ENCODE measurements at places on chromosomes 6 and 20.

DNA sequence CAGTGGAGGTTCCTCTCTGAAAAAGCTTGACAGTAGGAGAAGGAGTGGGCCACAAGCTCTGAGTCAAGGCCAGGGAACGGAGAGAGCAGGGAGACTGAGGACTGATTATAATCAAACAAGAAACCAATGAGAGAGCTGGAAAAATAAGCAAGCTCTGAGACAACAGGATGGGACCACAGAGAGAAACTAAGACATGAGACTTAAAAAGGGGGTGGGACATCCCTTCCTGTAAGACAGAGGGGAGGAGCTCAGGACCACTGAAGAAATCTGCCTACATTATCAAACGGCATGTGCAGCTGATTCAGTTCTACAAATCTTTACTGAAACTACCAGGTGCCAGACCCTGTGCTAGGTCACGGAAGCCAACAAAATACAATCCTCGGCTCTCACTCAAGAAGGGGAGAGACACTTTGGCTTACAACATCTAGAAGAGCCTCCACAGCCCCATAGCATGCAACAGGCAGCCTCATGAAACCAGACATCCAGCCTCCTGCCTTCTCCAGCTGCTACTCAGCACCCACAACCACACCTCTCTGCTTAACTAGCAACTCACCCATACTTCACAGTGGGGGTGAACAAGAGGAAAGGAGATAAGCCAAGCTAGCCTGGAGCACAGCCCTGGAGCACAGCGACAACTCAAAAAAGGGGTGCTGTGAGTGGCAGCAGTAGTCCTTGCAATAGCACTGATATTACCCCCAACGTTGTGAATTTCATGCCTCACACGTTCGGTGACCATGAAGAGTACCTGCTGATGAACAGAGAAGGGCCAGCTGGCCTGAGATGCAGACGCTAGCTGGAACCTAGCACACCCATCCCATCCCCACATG lies 39.1 kb upstream of the ANKRD60 start:
- no peak for DNase-seq

DNA sequence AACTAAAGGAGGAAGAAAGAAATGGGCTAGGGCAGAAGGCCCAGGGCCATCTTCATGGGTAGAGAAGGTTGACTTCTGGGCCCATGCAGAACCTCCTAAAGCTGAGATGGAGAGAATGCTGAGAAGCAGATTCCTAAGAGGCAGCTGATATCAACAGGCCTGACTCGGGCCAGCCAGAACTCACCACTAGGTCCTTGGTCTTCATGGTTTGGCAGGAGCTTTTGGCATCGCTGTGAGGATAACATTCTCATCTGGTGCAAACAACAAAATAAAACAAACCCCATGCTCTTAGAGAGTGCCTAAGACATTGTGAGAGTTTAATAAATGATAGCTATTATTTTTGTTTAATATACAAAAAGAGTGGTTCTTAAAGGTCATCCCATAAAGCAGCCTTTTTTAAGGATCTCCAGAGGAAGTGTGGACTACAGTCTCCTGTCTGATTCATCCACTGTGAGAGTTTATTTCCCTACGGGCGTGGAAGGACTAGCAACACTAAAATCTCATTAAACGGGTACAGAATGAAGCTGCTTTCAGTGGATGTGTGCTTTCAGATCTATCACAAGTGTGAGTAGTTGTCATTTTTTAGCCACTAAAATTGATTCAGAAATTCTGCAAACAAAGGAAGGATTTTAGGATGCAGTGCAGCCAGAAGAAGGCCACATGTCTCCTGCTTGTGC lies 160.0 kb downstream of the PLCB4 start:
- DNase-seq = no peak

DNA sequence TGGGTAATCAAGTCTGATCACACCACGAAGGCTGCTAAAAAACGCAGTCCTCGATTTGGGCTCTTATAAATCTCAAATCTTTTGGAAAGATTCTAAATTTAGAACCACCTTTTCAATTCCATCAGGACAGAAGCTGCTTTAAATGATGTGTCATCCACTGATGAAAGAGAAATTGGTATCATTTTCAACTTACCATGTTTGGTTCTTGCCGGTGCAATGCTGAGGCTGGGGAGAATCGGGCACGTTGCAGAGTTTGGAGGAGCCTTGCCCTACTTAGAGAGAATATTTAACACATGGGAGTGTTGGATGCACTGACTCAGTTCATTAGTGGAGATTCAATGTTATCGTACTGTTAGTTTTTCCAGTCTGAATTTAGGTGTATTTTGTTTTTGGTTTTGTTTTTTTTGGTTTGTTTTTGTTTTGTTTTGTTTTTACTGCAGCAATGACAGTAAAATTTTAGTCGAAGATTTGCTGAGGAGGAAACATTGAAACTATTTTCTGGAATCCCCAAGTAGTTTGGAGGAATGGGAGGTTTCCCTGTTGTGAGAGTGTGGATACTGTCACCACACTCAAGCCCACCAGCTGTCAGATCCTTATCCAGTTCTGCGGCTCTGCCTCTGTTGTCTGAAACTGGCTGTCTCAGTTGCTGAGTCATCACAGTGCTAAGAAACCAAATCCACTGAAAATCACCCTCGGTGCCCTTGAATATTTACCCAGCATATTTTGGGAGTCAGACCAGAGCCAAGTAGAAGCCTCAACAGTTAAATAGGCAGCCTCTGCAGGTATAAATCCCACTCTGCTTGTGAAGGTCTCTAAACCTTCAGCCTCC lies 497.0 kb downstream of the BTBD3 start:
- DNase-seq = no peak

- no peak for DNase-seq
These were observed 31.3 kb downstream of the TTI1 start for GRCh38 chr20:38001981-38002380.

DNA sequence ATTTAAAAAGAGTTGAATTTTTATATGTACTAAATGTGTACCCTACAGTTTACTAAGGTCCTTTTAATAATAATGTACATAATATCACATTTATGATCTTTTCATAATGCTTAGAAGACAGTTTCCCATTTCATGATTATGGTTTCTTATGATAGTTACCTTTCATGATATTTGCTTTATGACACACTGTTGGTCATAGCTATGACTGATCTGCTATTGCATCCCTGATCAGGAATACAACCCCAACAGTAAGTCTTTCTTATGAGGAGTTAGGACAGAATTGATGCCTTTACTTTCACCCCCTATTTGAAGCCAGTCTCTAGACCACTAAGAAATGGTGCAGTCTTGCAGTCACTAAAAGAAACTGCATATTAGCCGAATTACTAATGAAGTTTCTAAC lies 31.0 kb downstream of the LCA5 start:
- DNase-seq = no peak

- no peak for DNase-seq
These were observed 404.3 kb downstream of the CDH26 start for GRCh38 chr20:60362531-60362930.

DNA sequence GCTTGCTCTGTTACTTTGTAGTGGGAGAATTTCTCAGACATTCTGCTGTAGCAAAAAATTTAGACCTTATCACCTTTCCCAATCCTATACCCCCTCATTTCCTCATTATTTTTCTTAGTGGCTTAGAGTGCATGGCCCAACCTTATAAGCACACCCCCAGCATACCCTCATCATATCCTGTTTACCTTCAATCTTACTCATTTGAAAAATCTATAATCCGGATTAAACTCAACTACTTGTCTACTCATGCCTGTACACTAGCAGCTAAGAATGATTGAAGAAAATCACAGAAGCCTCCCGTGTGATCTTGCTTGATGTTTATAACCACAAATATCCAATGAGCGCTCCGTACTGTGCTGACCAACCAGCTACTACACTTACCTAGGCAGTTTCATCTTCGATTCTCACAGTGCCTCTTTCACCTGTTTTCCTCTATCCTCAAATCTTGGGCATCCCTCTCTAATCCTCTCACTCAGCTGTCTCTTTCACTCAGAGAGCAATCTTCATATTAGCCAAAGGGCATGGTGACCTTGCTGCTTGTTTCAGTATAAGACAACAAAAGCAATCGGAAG lies 36.6 kb downstream of the AIG1 start:
- DNase-seq = no peak

GRCh38 chr6:89830170-89830809 lies 610 bp downstream of the CASP8AP2 start:
- DNase-seq = no peak

- no peak for DNase-seq
These were observed 6.2 kb downstream of the LMBRD1 start for GRCh38 chr6:69790629-69791028.

DNA sequence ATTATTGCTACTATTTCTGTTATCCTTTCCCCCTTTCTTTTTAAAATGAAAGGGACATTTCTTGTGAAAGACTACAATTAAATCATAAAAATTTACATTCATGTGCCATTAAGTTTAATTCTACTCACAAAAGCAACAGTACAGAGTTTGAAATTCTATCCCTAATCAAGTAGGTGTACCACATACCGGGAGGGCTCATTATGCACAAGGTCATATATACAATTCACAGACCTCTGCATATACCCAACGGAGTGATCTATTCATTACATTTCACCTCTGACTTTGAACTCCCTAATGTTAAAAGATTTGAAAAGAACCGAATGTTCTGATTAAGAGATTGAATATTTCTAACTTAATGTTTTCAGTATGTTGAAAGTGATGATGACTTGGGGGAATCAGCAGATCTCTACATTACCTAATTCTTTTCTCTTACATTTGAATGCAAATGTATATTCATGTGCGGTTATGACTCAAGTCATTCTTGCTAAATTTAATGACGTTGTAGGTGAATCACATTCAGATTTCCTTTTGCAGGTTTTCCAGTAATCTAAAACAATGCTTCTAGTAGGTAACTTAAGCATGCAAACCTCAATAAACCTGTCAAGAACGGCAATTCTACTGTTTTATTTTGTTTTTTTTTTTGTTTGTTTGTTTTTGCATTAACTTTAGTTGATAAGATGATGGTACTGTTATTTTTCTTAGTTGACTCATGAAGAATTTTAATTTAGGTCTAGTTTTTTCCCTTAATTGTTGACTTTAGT lies 7.3 kb downstream of the EYA4 start:
- no peak for DNase-seq

GRCh38 chr6:135149376-135149775 lies 31.7 kb upstream of the MYB start:
- DNase-seq = no peak

DNA sequence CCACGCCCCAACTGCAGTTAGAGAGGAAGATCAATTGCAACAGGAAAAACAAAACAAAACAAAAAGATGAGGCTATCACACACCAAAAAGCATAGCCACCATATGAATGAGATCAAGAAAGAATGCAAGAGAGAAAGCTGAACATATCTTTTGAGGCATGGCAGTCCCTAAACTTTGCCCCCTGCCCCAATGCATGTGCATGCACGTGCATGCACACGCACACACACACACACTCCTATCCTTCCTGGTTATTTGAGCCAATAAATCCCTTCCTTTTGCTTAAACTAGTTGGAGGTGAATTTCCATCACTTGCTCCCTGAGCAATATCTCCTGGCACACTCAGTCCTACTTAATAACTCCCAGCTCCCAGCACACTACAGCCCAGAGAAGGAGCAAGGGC lies 48.6 kb upstream of the FOXP4 start:
- DNase-seq = no peak

DNA sequence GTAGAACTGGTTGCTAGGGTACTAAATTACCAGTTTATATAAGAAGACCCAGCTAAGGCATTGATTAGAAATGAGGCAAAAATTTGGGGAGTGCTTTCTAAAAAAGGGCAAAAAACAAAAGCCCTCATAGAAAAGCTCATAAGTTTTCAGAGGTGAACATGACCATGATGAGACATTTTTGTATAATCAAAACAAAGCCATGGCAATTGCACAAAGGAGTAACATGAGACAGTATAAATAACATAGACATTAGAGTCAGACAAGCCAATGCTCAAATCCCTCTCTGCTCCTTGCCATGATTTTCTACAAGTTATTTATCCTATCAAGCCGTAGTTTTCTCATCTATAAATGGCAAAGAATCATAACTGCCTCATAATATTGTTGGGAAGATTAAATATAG lies 112.2 kb upstream of the ADTRP start:
- no peak for DNase-seq

DNA sequence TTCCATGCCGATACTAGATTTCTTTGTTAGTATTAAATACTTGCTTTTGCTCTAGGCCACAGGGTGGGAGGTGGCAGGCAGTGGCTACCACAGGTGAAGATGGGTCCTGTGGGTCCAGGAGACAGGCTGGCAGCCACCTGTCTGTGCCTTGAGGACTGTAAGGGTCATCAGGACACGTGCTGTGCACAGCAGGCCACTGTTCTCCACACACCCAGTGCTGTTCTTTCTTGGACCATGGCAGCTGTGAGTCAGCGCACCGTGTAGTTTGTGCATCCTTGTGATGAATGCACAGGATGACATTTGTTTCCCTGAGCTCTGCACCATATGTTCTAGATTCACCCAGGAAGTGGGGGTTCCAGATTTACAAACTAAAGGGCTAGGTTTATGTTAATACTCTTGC lies 317.0 kb downstream of the ZFAND3 start:
- no peak for DNase-seq

DNA sequence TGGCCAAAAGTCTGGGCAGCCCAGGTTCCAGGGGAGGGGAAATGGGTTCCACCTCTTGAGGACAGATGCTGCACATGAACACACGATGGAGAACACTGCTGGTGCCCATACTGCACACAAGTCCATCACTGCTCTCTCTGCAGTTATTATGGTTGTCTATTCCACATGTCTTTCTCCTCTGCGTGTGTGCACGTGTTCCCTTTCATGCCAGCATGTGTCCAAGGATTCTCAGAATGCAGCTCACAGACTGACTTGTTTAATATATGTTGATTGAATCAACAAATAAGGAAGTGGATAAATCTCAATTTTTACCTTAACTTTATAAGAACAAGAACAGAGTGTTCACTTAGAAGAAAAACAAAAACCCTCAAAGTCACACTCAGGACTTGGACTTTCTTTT lies 158.9 kb downstream of the FNDC1 start:
- DNase-seq = no peak

- no peak for DNase-seq
These were observed 25.3 kb upstream of the KIAA1586 start for GRCh38 chr6:57021086-57021720.

DNA sequence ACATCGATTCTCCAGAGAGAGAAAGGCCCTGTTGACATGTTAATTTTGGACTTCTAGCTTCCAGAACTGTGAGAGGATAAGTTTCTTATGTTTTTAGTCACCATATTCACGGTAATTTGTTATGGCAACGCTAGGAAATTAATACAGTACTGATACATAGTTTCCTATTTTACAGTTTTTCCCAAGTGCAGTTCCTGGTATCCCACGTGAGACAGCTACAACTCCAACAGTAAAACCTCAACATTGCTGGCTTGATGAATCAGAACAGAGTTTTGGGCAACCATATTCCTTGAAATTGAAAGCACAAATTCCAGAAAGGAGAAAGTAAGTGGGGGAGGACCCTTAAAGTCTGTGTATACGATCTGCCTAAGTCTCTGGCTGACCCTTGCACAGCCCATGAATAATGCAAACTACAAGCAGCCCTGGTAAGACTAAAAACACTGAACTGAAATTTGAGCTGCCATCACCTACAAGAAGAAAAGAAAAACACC lies 505.1 kb upstream of the NRSN1 start:
- DNase-seq = no peak

- DNase-seq = no peak
These were observed 8.3 kb upstream of the ZBTB2 start for GRCh38 chr6:151399679-151400078.
